ENCODE measurements at places on chromosomes 2 and 18. TPM values are rescaled to one million over a fixed set of nuclear protein-coding genes. Genes with fewer than 3 reads are reported as not detected.

DNA sequence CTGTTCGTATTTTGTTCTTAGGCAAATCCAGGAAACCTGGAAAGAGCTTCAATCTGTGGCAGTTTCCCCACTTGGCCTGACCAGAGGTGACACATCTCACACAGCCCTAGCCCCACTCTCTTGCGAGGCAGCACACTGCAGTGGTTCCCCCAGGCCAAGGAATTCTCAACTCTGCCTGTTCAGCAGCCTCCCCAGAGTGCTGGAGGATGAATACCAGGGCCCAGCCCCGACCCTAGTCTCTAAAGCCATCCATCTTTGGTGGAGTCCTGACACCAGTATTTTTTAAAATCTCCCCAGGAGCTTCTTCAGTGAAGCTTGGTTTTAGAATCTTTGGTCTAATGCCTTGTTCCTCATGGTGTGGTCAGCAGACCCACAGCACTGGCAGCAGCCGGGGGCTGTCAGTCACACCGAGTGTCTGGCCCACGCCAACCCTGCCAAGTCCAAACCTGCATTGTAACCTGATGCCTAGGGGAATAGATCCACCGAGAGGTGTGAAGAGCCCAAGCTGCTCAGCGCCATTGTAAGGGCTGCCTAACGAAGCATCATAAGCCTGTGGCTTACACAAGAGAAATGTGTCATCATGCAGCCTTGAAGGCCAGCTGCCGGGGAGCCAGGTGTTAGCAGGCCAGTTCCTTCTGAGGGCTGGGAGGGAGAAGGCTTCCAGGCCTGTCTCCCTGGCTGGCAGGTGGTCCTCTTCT is 428.7 kb upstream of the ID2 start:
- no peak overlapping the region for H3K27ac ChIP-seq
- H3K4me1 ChIP-seq: no peaks in the 10 kb centered on the region
- DNase-seq: no peak
- no peaks in the 10 kb centered on the region for H3K27me3 ChIP-seq
- no peak overlapping the region for H3K4me3 ChIP-seq

DNA sequence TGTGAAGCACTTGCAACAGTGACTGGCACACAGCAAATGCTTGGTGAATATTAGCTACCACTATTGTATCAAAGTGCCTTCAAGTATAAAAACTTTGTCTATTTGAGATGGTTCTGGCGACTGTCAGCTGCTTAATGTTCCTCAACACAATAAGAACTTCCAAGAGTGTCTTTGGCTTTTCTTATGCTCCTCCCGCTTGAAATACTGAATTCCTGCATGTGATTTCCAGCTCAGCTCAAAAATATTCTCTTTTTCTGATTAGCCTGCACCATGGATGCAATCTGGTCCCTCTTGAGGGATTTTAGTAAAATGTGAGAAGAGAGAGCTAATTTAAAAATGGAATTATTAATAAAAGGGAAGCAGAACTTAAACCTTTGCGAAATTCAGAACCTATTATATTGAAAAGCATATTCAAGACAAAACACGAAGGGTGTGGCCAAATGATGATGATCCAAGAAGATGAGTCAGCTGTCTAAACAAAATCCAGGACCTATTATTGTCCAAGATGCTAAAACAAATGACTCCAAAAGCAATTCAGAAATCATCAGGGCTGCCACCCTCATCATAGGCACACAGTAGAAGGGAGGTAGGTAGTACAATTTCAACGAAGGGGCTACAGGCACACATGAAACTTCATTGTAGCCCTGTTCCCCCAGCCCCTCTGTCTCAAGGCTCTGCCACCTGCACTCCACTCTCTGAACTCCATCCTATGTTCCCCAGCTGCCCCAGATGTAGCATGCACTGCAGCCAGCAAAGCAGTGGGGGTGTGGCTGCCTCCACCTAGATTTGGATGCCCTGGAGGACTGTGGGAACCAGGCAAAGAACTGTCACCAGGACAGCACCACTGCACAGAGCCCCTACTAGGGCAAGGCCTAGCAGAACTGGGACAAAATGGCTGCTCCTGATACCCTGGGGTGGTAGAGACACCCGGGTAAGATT is 190.1 kb downstream of the ZNF385B start:
- H3K4me1 ChIP-seq: no peaks in the 10 kb centered on the region
- H3K36me3 ChIP-seq: no peaks in the 10 kb centered on the region
- H3K27ac ChIP-seq: no peak overlapping the region
- no peak overlapping the region for H3K4me3 ChIP-seq

DNA sequence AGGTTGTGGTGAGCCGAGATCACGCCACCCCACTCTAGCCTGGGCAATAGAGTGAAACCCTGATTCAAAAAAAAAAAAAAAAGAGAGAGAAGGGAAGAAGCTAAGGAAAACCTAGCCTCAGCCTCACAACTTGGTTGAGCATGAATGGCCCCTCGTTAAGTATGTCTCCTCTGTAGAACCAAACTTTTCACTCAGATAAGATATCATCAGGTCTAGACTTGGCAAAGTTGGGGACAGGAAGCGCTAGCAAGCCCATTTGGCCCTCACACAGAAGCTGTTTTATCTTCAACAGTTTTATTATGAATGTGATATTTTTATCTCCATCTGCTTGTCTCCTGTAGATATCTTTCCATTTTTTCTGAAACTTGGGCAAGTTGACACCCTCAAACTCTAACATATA is 3.5 kb upstream of the ASXL2 start:
- no peaks in the 10 kb centered on the region for H3K4me1 ChIP-seq
- no peak overlapping the region for H3K4me3 ChIP-seq
- H3K27me3 ChIP-seq: no peaks in the 10 kb centered on the region

DNA sequence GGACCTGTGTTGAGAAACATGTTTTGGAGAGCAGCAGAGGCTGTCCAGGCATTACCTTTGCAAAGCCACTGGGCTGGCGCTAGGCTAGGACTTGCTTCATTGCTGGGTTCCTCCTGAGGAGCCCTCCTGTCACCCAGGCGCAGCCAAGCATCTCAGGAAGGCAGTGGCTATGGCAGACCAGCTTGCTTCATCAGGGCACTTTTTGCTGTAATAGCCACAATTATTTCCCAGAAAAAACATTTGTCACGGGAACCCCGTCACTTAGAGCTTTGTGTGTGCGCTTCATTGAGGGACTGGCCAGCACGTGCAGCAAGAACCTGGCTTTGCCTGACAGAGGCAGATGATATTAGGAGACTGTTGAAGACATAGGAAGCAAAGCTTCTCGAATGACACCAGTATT is 36.4 kb downstream of the SLC20A1 start:
- DNase-seq: no peak
- H3K4me3 ChIP-seq: no peak overlapping the region
- H3K4me1 ChIP-seq: no peaks in the 10 kb centered on the region

SERPINB13 gene
- total RNA-seq: not detected

IRS1 gene
- total RNA-seq: 16.6 TPM

GRCh38 chr2:99085421-99085820 is 56.1 kb upstream of the C2orf15 start:
- DNase-seq: no peak
- no peaks in the 10 kb centered on the region for H3K4me1 ChIP-seq
- H3K36me3 ChIP-seq: no peaks in the 10 kb centered on the region
- no peaks in the 10 kb centered on the region for H3K27me3 ChIP-seq
- no peak overlapping the region for H3K4me3 ChIP-seq

DNA sequence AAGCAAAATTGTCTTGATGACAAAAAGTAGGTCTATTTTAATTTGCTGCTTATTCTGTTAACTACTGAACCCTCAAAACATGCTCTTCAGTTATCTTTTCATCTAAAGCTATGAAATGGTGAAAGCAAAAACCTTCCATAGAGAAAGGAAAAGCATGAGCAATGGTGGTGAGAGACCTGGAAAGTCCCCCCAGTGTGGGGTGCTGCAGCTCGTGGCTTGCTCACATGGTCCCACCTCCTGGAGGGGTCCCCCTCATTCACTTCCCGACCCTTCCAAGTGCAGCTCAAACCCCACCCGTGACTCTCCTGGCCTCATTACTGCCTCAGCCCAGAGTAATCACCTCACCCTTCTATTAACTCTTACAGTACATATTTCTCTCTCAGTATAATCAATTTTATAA is 301.8 kb upstream of the HNRNPA3 start:
- H3K36me3 ChIP-seq: no peaks in the 10 kb centered on the region
- H3K4me3 ChIP-seq: no peak overlapping the region
- no peak for DNase-seq
- H3K27ac ChIP-seq: no peak overlapping the region
- H3K27me3 ChIP-seq: no peaks in the 10 kb centered on the region
- no peaks in the 10 kb centered on the region for H3K4me1 ChIP-seq

DNA sequence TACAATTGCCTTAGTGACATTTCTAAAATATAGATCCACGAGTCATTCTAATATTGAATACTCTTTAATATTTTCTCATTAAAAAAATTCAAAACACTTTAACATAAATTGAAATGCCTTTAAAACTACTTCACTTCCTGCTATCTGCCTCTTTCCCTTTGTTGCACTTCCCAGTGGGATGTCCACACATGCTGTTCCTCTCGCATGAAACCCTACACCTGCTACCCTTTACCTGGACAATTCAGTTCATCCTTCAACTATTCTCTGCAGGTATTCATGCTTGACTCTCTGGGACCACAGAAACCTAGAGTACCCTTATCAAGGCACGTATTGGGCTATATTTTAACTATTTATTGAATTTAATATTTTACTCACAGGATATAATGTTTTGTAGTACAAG is 373.3 kb upstream of the GALNT5 start:
- DNase-seq: no peak
- H3K27me3 ChIP-seq: no peaks in the 10 kb centered on the region
- no peaks in the 10 kb centered on the region for H3K4me1 ChIP-seq

- no peaks in the 10 kb centered on the region for H3K4me1 ChIP-seq
- H3K27ac ChIP-seq: no peak overlapping the region
- no peak overlapping the region for H3K4me3 ChIP-seq
- no peaks in the 10 kb centered on the region for H3K36me3 ChIP-seq
- DNase-seq: no peak
Observed at GRCh38 chr2:213219816-213220215, 64.4 kb upstream of the SPAG16 start.

GRCh38 chr18:43531438-43531837 is 254.1 kb upstream of the SYT4 start:
- H3K36me3 ChIP-seq: no peaks in the 10 kb centered on the region
- no peak overlapping the region for H3K4me3 ChIP-seq
- no peak overlapping the region for H3K27ac ChIP-seq
- H3K27me3 ChIP-seq: no peaks in the 10 kb centered on the region

HOXD4 gene
- 7.7 TPM for total RNA-seq

DNA sequence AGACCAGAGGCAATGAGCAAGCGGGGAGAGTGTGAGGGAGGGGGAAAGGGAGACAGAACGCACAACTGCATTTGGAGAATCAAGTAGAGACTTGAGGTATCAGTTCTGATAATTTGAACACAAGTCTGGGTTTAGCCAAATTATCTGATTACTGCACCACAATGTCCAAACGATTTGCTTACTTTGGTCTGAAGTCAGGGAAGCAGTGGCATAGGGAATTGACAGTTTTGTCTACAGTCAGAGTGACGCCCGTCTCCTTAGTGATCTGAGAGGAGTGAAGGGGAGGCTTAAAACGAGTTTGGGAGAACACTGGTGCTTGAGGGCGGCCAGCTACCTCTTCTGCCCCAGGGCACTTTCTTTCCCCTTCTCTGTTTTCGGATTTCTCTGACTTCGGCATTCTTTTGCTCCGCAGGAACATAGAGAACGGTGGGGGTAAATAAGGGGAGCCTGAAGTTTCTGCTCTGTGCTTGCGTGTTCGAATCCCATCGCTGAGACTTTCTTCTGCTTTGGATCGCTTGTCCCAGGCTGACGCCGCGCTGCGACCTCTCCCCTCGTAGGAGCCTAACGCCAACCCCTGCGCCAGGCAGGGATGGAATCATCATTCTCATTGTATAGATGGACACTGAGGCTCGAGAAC is 2.9 kb upstream of the DLX2 start:
- no peak overlapping the region for H3K27ac ChIP-seq
- H3K27me3 ChIP-seq: no peaks in the 10 kb centered on the region
- no peak overlapping the region for H3K4me3 ChIP-seq
- H3K4me1 ChIP-seq: no peaks in the 10 kb centered on the region
- no peak for DNase-seq

TUBA4B gene
- not detected for total RNA-seq

FOXD4L1 gene
- 0.27 TPM for total RNA-seq

ACMSD gene
- not detected for total RNA-seq

YWHAQ gene
- 182 TPM for total RNA-seq

ST6GAL2 gene
- total RNA-seq: 49.1 TPM

DNA sequence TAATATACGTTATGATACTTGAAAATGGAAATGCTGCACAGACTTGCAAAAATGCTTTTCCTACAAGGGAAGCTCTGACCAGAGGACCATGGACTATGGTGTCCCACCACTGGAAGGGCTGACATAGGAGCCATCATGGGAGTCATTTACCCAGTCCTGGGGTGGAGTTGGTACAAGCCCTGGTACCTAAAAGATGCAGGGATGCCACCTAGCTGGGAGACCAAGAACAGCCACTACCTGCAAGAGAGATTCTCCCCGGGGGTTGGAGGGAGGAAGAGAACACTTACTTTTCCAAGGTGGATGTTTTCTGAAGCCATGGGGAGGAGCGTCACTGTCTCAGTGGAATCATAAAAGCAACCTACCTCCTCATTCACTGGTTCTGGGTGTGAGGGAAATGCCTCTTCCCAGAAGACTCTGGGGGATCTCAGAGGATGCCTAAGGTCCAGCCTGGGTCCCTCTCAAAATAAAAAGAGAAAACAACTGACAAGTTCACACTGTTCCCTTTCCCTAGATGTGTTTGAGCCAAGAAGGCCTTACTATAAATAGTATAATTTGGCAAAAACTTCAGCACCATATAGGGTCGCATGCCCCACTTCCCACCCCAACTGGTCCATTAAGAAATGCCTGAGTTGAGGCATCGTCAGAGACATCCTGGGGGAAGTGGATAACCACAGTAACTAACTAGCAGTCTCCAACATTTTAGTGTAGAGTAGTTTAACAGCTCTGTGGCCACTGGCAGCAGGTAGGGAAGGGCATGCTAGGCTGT is 39.9 kb downstream of the REEP1 start:
- H3K27me3 ChIP-seq: no peaks in the 10 kb centered on the region
- DNase-seq: no peak
- H3K36me3 ChIP-seq: no peaks in the 10 kb centered on the region
- H3K4me3 ChIP-seq: no peak overlapping the region

DNA sequence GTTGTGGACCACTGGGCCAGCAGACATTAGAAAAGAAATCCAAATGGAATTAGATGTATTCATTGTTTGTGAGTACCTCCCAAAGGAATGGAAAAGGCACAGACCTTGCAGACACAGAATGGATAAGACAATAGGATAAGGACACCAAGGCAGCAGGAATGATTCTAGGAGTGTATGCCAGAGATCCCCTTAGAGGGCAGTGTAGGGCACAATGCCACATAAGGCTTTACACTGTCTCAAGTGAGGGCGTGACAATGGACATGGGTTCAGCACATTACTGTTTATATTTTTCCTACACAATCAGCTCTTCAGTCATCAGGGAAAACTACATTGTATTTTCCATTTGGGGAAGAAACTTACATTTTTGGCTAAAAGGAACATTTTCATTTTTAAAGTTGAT is 250.9 kb downstream of the PTH2R start:
- no peak overlapping the region for H3K4me3 ChIP-seq
- H3K36me3 ChIP-seq: no peaks in the 10 kb centered on the region
- no peak for DNase-seq
- no peaks in the 10 kb centered on the region for H3K4me1 ChIP-seq
- no peak overlapping the region for H3K27ac ChIP-seq

- no peak for DNase-seq
- no peaks in the 10 kb centered on the region for H3K36me3 ChIP-seq
- no peak overlapping the region for H3K27ac ChIP-seq
- no peaks in the 10 kb centered on the region for H3K27me3 ChIP-seq
- no peak overlapping the region for H3K4me3 ChIP-seq
Observed at GRCh38 chr2:191740016-191740419, 62.1 kb downstream of the NABP1 start.

ALPI gene
- total RNA-seq: not detected
